ENCODE measurements at places on chromosomes 6 and 20. TPM values are rescaled to one million over a fixed set of nuclear protein-coding genes. Genes with fewer than 3 reads are reported as not detected.

RAD21L1 gene
- total RNA-seq: not detected

KIAA0408 gene
- 2.3 TPM for total RNA-seq

- H3K4me3 ChIP-seq: no peak overlapping the region
- no peaks in the 10 kb centered on the region for H3K36me3 ChIP-seq
- H3K27ac ChIP-seq: no peak overlapping the region
- no peak for DNase-seq
- H3K27me3 ChIP-seq: no peaks in the 10 kb centered on the region
Observed at GRCh38 chr6:150756173-150756572, 109.3 kb upstream of the MTHFD1L start.

GRCh38 chr6:40148882-40149573 lies 214.8 kb upstream of the MOCS1 start:
- H3K36me3 ChIP-seq: no peaks in the 10 kb centered on the region
- H3K27me3 ChIP-seq: peaks cover 15% of the 10 kb centered on the region
- H3K4me3 ChIP-seq: no peak overlapping the region
- no peak for DNase-seq
- H3K4me1 ChIP-seq: no peaks in the 10 kb centered on the region
